ENCODE measurements at places on chromosomes 13 and 19.

- no peak for DNase-seq
Measured at GRCh38 chr13:104980586-104980985, 1554.9 kb downstream of the EFNB2 start.

GRCh38 chr13:99973163-99973807, 1.7 kb upstream of the ZIC5 start:
- DNase-seq: no peak

- DNase-seq: no peak
Measured at GRCh38 chr13:48431431-48431830, 18.5 kb upstream of the LPAR6 start.

- DNase-seq: no peak
Measured at GRCh38 chr13:102569488-102569887, 27.3 kb upstream of the TPP2 start.

- no peak for DNase-seq
Measured at GRCh38 chr19:48539503-48540096, 12.4 kb upstream of the SULT2B1 start.

DNA sequence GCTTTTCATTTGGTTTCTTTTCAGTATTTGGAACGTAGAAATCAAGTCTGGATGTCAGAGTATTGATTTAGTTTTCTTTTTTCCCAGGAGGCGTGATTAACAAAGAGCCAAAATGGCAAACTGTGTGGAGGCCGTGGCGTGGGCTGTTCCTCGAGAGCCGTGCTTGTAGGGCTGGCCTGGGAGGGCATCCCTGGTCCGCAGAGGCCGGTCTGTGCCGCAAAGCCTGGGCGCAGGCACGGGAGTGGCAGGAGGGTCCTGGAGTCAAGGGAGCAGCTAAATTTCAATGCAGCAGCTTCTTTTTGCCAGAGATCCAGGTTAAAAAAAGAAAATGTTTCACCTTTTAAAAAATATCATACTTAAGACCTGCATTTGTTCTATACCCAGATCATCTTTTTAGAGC, 13.1 kb upstream of the MCF2L start:
- no peak for DNase-seq

DNA sequence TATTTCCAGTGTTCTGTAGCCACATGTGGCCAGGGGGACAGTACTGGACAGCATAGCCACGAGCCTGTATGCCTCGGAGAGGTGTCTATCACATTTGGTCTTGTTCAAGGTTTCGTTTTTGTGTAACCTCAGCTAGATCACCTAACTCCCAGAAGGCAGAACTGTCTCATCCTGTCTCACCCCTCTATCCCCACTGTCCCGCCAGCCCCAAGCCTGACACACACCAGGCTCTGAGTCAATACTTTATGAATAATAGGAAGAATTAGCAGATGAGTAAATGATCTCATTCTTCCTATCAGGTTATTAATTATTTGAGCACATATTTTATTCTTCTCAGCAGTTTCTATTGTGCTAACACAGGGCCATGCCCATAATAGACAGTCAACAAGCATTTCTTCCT, 132.2 kb downstream of the NUFIP1 start:
- DNase-seq: no peak

DNA sequence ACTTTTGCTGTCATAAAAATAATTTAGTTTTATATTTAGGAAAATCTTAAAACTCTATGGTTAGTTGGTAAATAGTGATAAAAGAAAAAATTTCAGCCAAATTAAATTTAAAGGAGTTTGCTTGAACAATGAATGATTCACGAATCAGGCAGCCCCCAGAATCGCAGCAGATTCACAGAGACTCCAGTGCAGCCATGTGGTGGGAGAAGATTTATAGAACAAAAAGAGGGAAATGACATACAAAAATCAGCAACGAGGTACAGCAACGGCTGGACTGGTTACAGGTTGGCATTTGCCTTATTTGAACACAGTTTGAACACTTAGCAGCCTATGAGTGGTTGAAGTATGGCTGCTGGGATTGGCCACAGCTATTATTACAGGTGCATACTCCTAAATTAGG, 96.4 kb upstream of the MYCBP2 start:
- DNase-seq: no peak

DNA sequence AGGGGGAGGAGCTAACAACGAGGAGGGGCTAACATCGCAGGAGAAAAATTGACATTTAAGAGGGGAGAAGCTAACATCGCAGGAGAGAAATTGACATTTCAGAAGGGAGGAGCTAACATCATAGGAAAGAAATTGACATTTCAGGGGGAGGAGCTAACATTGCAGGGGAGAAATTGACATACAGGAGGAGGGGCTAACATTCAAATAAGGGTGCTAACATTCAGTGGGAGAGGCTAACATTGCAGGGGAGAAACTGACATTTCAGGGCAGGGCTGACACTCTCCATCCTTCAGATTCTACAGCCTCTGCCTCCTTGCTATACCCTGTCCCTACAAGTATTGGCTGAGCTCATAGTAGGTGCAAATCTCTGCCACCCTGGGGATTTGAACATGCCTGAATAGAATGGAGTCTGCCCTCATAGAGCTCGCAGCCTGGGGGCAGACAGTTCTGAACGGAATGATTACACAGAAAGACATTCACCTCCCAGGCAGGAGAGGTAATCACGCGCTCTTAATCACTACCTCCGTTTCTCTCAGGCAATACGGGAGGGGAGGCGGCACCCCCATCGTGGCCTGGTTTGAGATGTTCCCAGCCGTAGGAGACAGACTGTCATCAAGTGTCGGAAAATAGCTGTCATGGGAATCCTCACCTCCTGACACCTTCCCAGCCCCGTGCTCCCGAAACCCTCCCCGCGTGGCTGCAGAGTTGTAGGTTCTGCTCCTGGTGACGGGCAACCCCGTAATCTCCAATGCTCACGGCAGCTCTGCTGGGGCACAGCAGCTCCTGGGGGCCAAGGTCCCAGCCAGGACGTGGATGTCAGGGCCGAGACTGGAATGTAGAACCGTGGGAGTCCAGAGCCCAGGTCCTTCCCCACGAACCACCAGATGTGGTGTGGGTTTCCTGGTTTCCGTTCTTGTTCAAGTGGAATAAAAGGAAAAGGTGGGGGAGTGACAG, 9.5 kb downstream of the GPR32 start:
- DNase-seq: no peak

DNA sequence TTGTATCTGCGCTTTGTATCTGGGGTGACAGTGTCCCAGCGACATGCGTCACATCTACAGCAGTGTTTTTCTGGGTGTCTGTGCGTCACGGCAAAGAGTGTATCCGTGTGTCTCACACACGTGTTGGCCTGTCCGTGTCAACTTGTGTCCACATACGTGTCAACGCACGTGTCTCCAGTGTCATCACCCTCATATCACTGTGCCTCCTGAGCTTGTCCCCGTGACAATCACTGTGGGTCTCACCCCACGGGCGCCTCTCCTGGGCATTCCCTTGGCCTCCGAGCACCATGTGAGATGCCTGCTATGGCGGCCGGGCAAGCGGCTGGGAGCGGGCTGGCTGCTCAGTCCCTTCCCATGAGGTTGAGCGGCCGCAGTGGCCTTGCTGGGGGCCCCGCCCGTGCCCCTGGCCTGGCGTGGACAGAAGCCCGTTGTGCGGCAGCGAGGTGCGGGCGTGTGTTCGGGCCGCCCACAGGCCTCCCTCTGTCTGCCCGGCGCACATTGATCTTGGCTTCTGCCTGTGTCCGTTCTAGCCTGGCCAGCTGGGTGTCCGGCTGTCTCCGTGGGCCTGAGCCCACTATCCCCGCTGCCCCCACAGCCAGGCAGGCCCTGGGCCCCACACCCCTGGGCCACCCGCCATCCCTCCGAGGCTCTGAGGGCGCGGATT, 6.4 kb downstream of the NFIX start:
- no peak for DNase-seq

DNA sequence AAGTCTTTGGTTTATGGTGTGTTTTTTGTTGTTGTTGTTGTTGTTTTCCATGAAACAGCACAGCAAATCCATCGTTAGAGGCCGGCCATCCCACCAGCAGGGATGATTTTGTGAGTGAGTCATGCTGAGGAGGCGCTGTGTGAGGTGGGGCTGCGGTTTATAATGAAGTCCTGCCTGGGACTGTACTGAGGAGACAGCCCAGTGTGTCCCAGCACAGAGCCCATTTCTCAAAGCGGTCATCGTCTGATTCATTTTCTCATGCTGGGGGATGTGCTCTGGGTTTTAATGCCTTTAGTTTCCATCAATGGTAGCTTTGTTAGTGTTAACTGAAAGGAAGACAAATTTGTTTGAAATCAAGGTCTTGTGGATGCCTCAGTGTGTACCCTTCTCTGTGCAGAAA, 129.3 kb upstream of the SERP2 start:
- DNase-seq: no peak

DNA sequence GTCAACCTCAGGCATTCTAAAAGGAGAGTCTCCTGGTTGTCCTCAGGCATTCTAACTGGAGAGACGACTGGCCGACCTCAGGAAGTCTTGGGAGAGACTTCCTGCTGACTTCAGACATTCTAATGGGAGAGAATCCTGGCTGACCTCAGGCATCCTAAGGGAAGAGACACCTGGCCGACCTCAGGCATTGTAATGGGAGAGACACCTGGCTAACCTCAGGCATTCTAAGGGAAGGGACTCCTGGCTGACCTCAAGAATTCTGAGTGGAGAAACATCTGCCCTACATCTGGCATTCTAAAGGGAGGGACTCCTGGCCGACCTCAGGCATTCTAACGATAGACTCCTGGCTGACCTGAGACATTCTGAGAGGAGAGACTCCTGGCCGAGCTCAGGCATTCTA, 1353.3 kb downstream of the UQCRFS1 start:
- DNase-seq: no peak

DNA sequence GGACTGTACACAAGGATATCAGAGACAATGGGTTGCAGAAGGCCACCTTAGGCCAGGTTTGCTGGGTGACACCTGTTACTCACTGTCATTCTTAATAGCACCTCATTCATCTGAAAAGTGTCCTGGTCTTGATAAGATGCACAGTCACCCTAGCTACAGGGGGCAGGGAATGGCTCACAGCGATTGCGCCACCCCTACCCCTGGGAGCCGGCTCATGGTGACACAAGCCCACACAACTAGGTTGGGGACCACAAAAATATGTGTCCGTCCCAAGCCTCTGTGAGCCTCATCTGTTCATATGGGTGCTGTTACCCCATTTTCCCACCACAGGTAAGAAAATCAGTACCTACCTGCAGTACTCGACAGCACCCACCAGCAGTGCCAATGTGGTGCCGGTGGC, 23.4 kb downstream of the MED26 start:
- no peak for DNase-seq

- DNase-seq: no peak
Measured at GRCh38 chr19:36210497-36210896, 4.0 kb downstream of the ZNF565 start.
